ENCODE measurements at places on chromosomes 3 and 15. TPM values are rescaled to one million over a fixed set of nuclear protein-coding genes. Genes with fewer than 3 reads are reported as not detected.

GRCh38 chr3:42229942-42230688, 35.9 kb downstream of the CCK start:
- DNase-seq: no peak

CLDN16 gene
- not detected for total RNA-seq

GRCh38 chr15:68504681-68505170, 72.8 kb upstream of the ITGA11 start:
- DNase-seq: no peak

ATG7 gene
- 36.0 TPM for total RNA-seq

- no peak for DNase-seq
Observed at GRCh38 chr3:122263058-122263457, 62.0 kb upstream of the CSTA start.

ITPKA gene
- total RNA-seq: 6.3 TPM

- no peak for DNase-seq
Observed at GRCh38 chr3:156957715-156958114, 131.6 kb downstream of the LEKR1 start.

GRCh38 chr3:195094191-195094921, 176.6 kb downstream of the XXYLT1 start:
- DNase-seq: no peak

DNA sequence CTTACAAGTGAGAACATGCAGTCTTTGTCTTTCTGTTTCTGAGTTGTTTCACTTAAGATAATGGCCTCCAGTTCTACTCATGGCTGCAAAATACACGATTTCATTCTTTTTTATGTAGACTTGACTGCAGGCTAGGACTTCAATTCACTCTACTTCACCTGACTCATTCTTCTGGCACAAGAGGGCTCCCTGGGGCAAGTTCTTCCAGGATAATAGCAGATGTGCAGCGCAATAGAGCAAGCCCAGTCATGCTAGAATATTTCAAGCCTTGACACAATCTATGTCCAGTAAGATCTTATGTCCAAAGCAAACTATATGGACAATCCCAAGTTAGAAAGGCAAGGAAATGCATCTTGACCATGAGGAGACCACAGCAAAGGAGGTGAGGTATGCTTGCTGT, 211.7 kb upstream of the GADL1 start:
- no peak for DNase-seq

Measured in Panc1 (cell line).